Heart right ventricle (tissue), 16 donors: ENCODE measurements at places on chromosomes 2 and 18. TPM values are rescaled to one million over a fixed set of nuclear protein-coding genes. Genes with fewer than 3 reads are reported as not detected.

SPATA3 gene
- not detected for total RNA-seq

SERPINB3 gene
- total RNA-seq, result not detected

ASB1 gene
- total RNA-seq, result 51.2 TPM

FAM124B gene
- 1.9 TPM for total RNA-seq

RUFY4 gene
- total RNA-seq, result not detected

SULT1C2 gene
- 1.0 TPM for total RNA-seq

PREPL gene
- total RNA-seq, result 112 TPM

GPD2 gene
- total RNA-seq, result 15.4 TPM

MAP4K4 gene
- 116 TPM for total RNA-seq

CSRNP3 gene
- total RNA-seq, result 2.8 TPM

SNORC gene
- total RNA-seq, result 0.78 TPM
